ENCODE measurements at places on chromosomes 13 and 19.

DNA sequence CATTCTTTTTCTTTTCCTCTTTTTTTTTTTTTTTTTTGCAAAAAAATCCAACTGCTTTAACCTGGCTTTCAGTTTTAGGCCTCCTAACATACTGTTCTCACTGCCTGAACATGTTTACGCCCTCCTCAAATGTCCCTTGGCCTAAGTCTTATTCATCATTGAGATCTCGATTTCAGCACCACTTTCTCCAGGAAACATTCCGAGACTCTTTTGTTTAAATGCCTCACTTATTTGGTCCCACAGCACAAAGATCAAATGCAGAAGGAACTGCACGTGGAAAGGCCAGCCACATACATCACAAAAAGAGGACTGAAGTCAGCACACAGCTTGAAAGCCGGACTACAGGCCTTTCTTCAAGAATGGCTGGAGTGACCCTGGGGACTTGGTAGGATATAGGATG lies 79.2 kb upstream of the POMP start:
- DNase-seq, result no peak

DNA sequence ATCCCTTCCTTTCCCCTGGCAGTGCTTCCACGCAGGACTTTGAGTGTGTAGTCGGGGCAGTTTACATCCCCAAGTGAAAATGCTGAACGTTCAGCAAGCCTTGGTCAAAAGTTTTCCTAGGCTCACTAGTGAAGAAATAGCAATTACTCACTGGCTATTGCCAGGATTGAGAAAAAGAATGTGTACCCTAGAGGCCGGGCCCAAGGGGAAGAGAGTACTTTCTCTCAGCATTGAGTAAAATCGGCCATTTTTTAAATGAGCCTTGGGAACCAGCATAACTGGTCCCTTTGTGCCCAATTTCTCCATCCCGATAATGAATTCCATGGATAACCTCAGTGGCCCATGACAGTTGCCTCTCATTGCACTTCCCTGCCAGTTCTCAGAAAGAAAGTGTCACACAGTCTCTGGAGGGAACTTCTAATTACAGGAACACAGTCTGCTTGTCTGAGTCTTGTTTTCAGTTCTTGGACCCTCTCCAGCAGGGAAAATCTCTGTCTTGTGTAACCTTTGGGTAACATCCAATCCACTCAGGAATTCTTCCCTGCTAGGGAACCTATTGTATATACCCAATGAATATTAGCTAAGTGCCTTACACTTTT lies 7.3 kb upstream of the OR7D2 start:
- DNase-seq, result no peak

DNA sequence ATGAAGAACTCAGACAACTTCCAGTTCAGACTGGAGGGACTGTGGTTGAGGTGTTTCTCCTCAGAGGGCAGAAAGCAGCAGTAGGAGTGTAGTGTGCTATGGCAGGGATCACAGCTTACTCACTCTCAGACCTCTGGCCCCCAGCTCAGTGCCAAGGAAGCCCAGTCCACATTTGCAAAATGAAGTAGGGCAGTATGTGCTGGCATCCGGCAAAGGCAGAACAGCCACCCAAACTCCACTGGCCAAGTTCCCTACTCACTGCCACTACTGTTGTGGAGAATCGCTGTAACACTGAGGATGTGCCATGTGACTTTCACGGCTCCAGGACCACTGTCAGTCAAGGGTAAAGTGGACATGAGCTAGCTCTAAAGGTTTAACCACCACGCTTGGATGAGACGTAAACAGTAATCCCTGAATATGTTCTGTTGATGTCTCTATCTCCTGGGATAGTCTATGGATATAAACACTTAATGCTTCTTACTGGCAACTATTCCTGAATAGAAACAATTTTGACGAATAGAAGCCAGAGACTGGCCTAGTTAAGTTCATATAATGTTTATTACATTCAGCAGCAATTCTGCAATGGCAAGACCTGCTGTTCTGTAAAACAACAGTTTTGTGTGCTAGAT lies 67.0 kb upstream of the SLC15A1 start:
- DNase-seq, result no peak

DNA sequence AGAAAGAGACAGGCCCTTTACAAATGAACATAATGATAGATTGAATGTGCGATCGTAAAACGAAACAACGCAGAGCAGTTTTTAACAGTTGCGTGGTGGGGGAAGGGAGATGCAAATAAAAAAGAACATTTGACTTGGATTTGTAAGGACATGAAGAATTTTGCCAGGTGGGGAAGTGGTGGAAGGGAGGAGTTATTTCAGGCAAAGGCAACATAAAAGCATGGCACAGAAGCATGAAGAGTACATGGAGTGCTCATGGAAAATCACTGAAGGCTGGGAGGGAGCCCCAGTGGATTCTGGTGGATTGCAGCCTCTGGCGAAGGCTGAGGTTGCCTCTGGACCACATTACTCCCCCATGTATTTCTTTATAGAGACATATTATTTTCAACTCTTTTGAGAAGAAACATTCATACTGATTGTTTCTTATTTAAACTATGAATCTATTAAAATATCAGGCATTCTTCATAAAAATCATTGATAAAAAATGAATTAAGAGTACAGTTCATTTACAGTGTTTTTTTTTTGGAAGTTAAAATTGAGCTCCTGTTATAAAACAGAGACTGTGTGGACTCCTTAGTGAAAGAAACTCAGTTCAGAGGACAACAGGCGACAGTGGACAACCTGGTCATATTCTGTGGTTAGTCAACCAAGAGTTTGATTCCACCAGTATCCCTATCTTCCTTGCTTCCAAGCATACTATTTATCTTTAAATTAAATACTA lies 57.5 kb downstream of the STARD13 start:
- no peak for DNase-seq

DNA sequence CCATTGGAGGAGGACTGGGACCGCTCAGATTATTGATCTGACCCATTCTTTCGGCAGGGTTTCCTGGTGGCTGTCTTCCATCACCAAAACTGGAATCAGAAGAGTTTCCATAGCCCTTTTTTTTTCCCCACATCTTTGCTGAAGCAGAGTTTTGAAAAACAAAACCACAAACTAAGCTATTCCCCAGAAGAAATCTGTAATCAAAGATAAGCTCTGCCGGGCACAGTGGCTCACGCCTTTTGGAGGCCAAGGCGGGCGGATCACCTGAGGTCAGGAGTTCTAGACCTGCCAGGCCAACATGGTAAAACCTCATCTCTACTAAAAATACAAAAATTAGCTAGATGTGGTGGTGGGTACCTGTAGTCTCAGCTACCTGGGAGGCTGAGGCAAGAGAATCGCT lies 4.2 kb upstream of the ICAM1 start:
- DNase-seq, result no peak

DNA sequence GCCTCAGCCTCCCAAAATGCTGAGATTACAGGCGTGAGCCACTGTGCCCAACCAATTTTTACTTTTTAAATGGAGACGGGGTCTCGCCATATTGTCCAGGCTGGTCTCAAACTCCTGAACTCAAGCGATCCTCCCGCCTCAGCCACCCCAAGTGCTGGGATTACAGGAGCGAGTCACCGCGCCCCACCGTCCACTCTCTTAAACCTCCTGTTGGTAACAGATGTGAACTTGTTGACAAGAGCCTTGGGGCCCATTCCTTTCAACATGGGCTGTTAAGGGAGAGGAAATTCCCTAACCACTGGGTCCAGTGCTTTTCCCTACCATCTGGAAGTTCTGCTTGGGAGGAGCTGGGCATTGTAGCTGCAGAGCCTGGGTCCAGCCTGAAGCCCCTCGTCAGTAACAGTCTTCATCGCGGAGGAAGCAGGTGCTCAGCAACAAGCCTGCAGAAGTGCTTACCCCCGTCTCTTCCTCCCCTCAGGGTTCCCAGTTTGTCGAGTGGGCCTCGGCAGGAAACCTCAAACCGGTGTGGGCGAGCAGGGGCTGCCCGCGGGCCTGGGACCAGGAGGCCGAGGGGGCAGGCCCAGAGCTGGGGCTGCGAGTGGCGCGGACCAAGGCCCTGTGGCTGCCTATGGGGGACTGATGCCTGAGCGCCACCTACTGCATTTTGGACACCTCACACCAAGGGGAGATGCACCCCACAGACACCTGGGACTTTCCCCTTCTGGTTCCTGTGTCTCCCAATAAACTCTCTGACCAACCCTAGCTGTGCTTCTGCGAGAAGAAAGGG lies 4.0 kb upstream of the FLT3LG start:
- DNase-seq, result no peak

GRCh38 chr19:31071136-31071855 lies 277.9 kb downstream of the TSHZ3 start:
- no peak for DNase-seq

- no peak for DNase-seq
Measured at GRCh38 chr13:95138876-95139585, 162.2 kb downstream of the ABCC4 start.

DNA sequence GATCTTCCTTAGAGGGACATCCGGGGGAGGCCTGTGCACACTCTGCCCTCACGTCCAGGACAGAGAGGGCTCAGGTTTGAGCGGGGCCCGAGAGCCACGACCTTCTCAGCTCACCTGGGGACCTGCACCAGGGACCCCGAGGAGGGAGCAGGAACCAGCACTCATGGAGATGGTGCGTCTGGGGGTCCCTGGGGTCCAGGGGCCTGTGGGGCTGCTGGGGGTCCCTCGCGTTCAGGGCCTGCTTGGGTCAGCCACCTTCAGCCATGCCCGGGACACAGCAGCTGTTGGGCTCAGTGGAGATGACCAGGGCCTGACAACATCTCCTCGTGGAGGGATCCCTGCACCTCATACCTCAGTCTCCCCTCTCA lies 47.1 kb downstream of the TMEM255B start:
- no peak for DNase-seq

Measured in amniotic stem cell (primary cell).